Mesangial cell (primary cell): ENCODE measurements at places on chromosomes 1 and 21. TPM values are rescaled to one million over a fixed set of nuclear protein-coding genes. Genes with fewer than 3 reads are reported as not detected.

Gene FOXD2
- 0.16 and 0.51 TPM in 2 replicates for total RNA-seq

Gene HSF2BP
- 1.1 and 1.3 TPM in 2 replicates for total RNA-seq

Gene GPR161
- 15.6 and 17.1 TPM in 2 replicates for total RNA-seq

Gene CD101
- 0.38 and 1.6 TPM in 2 replicates for total RNA-seq

Gene SPRR2E
- total RNA-seq: not detected in 2 replicates

Gene CD5L
- not detected in 2 replicates for total RNA-seq

Gene FCRL1
- not detected in 2 replicates for total RNA-seq

Gene APOBEC4
- total RNA-seq: not detected in 2 replicates

Gene AMY1A
- not detected in 2 replicates for total RNA-seq

Gene LAD1
- 27.5 and 52.9 TPM in 2 replicates for total RNA-seq

Gene OPRD1
- total RNA-seq: under 0.01 TPM in 2 replicates

Gene OR2M4
- total RNA-seq: not detected in 2 replicates

Gene OLIG1
- not detected in 2 replicates for total RNA-seq

Gene S100A3
- total RNA-seq: 5.8 and 42.2 TPM in 2 replicates

Gene ZNF678
- 4.1 and 9.3 TPM in 2 replicates for total RNA-seq

Gene LIN28A
- total RNA-seq: 0.38 TPM in 1 of 2 replicates, not detected in the other
